ENCODE measurements at places on chromosomes 12 and 14. TPM values are rescaled to one million over a fixed set of nuclear protein-coding genes. Genes with fewer than 3 reads are reported as not detected.

Gene TAS2R30
- polyA plus RNA-seq, result 0.12 TPM

Gene TSPAN11
- 5.5 TPM for polyA plus RNA-seq

- no peak for DNase-seq
Measured at GRCh38 chr12:13251521-13251920, 55.0 kb downstream of the EMP1 start.

DNA sequence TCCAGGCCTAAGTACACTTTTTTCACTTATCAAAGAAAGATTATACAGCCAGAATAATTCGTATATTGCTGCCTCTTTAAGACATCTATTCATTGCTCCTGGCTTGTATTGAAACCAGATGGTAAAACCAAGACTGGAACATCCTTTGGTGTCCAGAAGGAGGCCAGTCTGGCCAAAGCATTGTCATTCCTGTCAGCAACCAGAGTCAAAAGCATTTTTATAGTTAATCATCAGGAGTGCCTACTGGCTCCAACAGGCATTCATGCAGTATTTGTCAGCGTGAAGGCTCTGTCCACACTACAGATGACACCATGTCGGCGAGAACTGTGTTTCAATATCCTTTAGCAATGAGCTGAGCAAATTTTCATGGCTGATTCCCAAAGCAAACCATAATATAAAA, 118.0 kb upstream of the G2E3 start:
- DNase-seq, result no peak

DNA sequence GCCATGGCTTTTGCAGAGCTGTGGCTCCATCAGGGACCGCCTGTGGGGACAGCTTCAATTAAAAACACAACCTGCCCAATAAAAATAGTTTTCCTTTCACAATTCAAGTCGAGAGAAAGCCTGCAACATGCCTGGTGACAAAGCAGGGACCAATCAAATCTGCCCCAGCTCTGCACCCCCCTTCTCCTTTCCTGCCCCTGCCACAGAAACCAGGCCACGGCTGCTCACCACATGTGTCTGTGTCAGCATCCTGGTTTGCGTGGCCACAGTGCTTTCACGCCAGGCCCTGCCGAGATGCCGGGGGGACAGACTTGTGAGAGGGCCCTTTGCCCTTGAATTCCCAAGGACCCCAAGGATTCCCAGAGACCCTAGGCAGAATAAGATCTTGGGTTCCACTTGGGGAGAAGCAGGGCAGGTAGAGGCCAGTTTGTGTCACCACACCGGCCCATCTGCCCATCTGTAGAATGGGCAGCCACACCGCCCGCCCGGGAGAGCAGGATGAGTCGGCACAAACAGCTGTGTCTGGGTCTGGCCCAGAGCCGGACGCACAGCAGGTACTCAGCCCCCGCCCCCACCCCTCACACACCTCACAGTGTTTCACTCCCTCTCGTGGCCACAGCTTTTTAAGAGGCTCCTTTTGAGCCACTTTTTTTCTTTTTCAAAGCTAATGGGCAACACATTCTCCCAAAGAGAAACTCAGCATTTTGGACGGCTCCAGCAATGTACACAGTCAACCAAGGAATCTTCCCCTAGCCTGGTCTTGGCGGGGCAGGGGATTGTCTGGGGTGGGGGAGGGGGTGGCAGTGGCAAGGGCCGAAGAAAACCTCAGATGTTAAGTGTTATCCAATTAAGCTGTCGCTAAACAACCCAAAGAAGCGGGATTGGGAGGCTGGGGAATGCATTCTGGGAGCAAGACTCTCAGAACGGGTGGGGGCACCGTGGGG, 41.5 kb downstream of the BCL11B start:
- DNase-seq, result no peak

DNA sequence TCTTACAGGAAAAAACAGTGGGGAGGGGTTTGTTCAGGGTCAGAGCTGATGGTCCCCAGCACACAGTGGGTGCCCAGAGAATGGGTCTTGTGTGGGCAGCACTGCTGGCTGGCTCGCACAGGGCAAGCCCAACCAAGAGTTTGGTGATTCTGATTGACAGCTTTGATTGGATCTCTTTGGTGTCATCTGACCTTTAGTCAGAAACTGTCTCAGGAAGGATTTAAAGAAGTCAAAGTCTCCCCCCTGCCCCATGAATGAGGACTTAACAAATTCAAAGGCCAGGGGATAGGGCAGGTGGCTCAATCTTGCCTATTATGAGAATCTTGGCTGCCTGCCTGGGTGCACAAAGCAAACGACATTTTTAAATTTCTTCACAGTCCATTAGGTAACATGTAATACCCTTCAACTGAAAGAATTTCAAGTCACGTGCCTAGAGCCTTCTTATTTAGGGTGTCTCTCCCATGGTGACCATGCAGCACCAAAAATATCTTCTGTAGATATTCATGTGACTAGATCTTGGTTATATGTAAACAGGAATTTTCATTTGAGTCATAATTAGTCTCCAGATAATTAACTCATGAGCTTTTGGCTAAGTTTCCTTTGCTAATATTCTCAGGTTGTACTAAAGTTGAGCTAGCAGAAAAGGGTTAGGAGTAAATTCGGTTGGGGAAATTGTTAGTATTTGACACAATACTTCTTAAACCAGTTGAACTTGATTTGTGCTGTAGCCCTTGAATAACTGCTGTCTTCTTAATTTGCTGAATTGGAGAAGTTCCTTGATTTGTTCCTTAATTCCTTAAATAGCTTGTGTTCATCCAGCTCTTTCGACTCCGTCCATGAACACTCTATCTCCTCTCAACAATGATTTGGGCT, 54.5 kb upstream of the HECTD1 start:
- DNase-seq, result no peak

DNA sequence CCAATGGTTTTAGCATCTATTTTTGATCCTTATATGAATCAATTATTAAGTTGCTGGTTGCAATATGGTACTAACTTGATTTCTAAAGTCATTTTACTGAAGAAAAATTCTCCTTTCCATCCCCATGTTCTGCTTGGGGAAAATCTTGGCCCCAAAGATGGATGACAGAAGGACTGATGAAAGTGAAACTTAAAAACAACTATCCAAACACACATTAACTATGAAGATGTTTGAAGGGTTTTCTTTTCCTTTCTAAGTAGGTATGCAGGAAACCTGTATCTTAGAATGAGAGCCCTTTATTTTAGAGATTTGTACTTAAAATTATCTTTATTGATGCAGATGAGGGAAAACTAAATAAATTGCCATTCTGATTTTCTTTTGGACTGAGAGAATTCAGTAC, 5.9 kb downstream of the C12orf71 start:
- no peak for DNase-seq

- DNase-seq, result no peak
Measured at GRCh38 chr14:38958589-38958988, 144.4 kb downstream of the SEC23A start.

Gene GPR68
- polyA plus RNA-seq, result 1.9 TPM

DNA sequence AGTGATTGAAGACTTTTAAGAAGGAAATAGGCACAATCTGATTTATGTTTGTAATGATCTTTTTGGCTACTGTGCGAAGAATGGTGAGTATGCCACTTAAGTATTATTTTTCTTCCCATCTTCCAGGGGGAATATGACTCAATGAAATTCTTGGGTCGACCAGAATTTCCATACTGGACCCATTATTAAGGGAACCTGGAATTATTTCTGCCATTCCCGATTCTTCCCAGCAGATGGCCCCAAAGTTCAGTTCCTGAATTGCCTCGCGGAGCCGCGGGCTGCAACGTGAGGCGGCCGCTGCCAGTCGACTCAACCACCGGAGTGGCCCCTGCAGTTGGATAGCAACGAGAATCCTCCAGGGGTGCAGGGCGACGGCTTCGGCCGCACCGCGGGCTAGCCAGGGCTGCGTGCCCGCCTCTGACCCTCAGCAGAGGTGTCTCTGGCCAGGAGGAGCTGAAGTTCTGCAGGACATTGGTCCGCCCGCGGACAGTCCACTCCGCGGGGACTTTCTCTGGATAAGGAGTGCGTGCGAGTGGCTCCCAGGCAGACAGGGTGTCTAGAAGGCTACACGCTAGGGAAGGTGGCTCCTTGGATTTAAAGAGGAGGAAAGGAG, 628 bp upstream of the TSHR start:
- DNase-seq, result peak; percentile 63

GRCh38 chr12:79650440-79650839, 40.3 kb downstream of the PAWR start:
- DNase-seq, result no peak

DNA sequence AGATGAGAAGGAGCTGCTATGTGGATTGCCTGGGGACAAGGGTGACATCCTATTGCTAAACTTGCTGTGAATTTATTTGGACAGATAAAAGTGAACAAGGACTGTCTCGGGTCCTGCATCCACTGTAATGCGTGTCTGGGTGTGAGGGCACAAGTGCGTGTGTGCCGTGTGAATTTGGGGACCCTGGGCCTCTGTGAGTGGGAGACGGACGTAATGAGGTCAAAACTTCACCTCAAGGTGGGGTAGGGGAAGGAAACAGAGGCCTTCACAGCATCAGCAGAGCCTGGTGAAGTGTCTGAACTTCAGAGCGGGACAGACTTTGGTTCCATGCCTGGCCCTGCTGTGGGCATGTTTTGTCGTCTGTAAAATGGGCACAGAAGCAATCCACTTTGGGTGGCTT, 14.8 kb downstream of the ASB2 start:
- DNase-seq, result no peak

GRCh38 chr12:54932691-54933090, 51.9 kb downstream of the TESPA1 start:
- no peak for DNase-seq

DNA sequence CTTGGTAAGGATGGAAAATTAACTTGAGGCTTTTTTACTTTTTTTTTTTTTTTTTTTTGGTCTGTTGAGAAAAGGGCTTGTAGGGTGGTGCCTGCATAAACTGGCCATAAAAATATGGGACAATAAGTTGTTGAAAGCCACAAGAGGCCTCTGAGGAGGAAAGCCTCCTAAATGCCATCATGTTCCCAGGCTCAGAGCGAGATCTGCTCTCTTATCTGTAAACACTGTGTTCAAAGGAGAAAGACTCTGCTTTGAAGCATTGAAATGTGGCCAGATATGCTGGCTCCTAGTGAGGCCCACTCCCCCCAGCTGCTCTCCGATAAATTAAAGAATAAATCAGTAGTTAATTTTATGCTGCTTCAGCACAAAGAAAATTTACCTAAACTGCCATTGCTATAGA, 504.9 kb downstream of the DIO2 start:
- DNase-seq, result no peak

- DNase-seq, result no peak
Measured at GRCh38 chr12:107328442-107329133, 235.2 kb upstream of the CRY1 start.

Gene NPAS3
- polyA plus RNA-seq, result 8.9 TPM

- no peak for DNase-seq
Measured at GRCh38 chr14:72856530-72857266, 37.2 kb downstream of the DPF3 start.

Gene P2RX2
- 0.98 TPM for polyA plus RNA-seq

Gene LBHD2
- not detected for polyA plus RNA-seq

Gene RERG
- 44.5 TPM for polyA plus RNA-seq

Gene RPGRIP1
- polyA plus RNA-seq, result 0.40 TPM

- DNase-seq, result no peak
Measured at GRCh38 chr12:53497461-53497860, 1.8 kb downstream of the MAP3K12 start.

Gene CLEC12A
- 1.1 TPM for polyA plus RNA-seq

DNA sequence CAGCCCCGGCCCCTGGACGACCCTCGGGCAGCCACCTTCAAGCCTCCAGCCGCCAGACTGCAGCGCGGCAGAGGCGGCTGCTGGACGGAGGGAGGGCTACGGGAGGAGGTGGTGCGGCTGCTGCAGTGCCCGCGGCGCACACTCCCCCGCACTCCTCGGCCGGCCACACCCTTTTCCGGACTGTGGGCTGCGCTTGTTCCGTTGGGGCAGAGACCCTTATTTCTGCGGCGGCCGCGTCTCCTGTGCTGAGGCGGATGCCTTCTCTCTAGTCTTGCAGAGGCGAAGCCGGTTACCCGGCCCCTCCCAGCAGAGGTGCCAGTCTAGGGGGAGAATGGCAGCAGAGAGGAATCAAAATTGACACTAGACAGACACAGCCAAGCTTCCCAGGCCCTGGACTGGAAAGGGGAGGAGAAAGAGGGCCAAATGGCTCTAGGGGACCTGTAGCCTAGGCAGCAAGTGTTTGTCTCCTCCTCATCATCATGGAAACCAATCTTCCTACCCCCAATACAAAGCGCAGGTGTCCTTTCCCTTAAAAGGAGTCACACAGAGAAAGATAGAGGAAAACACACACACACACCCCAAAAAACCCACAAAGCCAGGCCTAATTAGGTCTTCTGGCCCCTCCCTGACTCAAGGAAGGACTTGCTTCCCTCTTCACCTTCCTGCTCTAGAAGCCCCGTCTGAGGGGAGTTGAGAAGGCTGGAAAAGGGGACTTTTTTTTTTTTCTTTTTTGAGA, 1.3 kb downstream of the ESYT1 start:
- no peak for DNase-seq

Gene RHOJ
- polyA plus RNA-seq, result 20.2 TPM

DNA sequence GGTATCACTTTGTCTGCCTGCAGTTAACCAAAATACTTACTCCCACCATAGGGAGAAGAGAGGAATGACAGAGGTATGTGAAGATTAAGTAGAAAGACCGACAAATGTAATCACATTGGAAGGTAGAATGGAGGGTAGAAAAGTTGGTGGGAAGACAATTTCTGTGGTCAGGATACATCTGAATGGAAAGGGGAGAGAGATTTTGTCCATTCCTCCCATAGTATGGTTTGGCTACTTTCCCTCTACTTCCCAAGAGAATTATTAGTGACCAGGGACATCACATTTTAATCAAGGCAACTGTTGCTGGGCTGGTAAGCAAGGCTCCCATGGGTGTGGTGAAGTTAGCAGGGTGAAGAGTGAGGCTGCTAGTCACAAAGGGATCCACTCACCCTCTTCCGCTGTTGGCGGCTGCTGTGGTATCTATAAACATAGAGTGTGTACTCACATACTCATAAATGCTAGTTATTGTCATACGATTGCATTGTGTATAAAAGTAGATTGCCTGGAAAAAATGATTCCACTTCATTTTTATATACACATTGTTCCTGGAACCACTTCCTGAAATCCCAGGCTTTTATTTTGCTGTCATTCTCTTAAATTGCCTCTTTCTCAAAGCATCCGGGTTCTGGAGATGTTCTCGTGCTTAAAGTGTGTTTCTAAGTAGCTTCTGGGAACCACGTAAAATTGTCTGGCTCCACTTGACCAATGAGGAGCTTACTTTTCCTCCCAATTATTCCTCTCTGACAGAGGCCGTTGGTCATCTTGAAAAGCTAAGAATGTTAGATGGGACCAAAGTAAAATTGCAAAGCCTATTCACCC, 413.1 kb downstream of the ZFP36L1 start:
- no peak for DNase-seq

DNA sequence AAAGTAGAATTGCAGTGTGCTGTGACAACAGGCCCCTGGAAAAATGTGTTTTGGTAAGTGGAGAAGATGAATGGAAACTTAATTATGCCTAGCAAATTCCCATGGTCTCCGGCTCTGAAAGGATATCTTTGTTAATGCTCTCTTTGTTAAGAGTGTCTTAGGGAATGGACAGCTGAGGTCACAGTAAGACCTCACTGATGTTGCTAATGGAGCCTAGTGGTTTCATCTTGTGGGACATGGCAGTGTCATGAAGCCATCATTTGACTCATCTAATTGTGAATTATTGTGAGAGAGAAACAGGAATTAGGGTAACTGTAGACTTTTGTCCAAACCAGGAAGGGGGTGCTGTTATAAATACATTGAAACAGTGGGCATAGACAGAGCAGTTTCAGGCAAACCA, 330.3 kb downstream of the TMTC2 start:
- no peak for DNase-seq

Gene CACNA2D4
- polyA plus RNA-seq, result 2.3 TPM

Measured in renal cortex interstitium (tissue), 15 donors.